Parietal lobe (tissue), 2 donors: ENCODE measurements at places on chromosomes 7 and 10. TPM values are rescaled to one million over a fixed set of nuclear protein-coding genes. Genes with fewer than 3 reads are reported as not detected.

The ZNF775 gene
- total RNA-seq = 10.0 TPM

The UPK3B gene
- total RNA-seq = 0.63 TPM

The MET gene
- total RNA-seq = 6.9 TPM

The TRDMT1 gene
- total RNA-seq = 43.2 TPM

The NPS gene
- not detected for total RNA-seq

The KAZALD1 gene
- 0.94 TPM for total RNA-seq
